ENCODE measurements at places on chromosomes 6 and 20.

GRCh38 chr20:24747010-24747712 is 201.9 kb upstream of the CST7 start:
- no peak for DNase-seq

- DNase-seq, result no peak
These were observed 21.6 kb upstream of the MYB start for GRCh38 chr6:135159531-135159930.

GRCh38 chr20:22916021-22916842 is 118.9 kb upstream of the SSTR4 start:
- DNase-seq, result no peak

GRCh38 chr20:25076731-25077609 is 5.0 kb downstream of the VSX1 start:
- DNase-seq, result peak; percentile 43

DNA sequence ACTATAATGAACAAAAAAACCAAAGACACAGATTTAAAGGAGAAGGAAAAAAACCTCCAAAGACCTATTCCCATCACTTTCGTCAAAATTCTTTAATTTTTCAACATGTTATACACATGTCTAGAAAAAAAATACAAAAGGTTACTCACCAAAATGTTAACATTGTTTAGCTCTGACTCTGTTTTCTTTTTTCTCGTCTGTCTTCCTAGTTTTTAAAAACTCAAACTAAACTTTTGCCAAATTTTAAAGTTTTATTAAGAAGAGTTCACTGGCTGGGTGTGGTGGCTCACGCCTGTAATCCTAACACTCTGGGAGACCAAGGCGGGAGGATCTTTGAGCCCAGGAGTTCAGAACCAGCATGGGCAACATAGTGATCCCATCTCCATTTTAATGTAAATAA is 10.8 kb downstream of the MCUR1 start:
- DNase-seq, result no peak

DNA sequence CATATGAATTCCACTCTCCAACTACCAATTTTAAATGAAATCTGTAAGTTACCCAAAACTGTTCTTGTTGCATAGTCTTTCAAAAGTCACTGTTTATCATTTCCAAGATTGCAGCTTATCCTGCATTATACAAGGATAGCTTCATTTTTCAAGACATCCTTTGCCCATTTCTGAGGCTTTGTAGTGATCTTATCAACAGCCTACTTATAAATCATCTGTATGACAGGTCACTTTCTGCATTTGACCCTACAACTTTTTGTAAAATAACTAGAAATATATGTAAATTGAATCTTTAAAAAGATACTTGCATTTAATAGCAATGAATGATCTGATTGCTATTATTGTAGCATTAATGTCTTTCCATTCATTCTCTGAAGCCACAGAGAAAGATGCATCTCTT is 521.1 kb downstream of the UTRN start:
- no peak for DNase-seq

- no peak for DNase-seq
These were observed 26.2 kb upstream of the RHAG start for GRCh38 chr6:49662892-49663261.

- no peak for DNase-seq
These were observed 214.6 kb downstream of the HDGFL1 start for GRCh38 chr6:22783931-22784330.

- no peak for DNase-seq
These were observed 395.3 kb upstream of the BTBD3 start for GRCh38 chr20:11522366-11522741.

GRCh38 chr6:9621276-9621675 is 793.6 kb downstream of the TFAP2A start:
- no peak for DNase-seq

- DNase-seq, result no peak
These were observed 20.7 kb upstream of the CGA start for GRCh38 chr6:87115402-87116135.

- DNase-seq, result peak; percentile 95
These were observed 35.8 kb downstream of the SLC2A4RG start for GRCh38 chr20:63775096-63775978.

DNA sequence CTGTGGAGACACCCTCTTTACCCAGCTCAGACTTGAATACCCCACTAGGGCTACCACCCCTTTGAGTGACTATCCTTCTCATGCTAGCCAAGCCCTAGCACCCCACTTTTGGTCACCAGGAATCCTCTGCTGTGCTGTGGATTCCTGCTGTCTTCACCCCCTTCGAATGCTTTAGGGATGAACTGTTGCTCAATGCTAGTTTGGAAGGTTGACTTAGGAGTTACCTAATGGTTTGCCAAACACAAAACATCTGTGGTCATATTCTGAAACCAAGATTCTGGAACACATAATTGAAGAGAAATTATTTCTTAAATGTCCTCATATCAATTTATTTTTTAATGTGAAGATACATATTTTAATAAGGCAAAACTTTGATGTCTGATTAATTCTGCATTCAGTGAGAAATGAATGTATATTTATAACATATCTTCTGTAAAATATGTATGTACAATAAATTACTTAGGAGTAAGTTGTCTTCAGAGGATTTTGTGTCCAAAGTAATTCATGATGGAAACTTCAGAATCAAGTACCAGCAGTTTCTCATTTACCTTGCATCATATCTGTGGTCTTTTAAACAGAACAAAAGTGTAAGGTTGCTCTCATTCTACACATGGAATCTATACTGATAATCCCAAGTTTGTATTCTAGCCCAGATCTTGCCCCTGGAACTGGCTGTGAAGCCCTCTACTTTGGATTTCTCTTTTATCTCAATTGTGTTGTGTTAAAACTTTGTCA is 46.9 kb downstream of the TMEM200A start:
- no peak for DNase-seq

GRCh38 chr20:33675136-33675959 is 1.1 kb upstream of the NECAB3 start:
- DNase-seq, result no peak

DNA sequence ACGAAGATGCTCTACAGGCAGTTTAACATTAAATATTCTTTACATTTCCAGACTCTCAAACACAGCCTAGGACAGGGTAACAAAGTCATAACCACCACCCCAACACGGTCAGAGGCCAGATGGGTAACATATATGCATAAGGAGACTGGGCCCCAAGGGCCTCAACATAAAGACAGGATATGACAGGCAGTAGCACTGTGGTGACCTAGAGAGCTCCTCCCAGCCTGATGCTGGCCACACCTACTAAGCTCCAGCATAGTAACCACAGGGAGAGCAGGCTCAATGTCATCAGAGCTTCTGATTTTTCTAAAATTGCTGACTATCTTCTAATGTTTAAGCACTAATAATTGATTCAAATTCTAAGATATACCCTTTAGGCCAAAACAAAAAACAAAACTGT is 21.7 kb downstream of the SMLR1 start:
- peak; percentile 27 for DNase-seq

- no peak for DNase-seq
These were observed 2.3 kb upstream of the GMDS start for GRCh38 chr6:2247664-2248063.

DNA sequence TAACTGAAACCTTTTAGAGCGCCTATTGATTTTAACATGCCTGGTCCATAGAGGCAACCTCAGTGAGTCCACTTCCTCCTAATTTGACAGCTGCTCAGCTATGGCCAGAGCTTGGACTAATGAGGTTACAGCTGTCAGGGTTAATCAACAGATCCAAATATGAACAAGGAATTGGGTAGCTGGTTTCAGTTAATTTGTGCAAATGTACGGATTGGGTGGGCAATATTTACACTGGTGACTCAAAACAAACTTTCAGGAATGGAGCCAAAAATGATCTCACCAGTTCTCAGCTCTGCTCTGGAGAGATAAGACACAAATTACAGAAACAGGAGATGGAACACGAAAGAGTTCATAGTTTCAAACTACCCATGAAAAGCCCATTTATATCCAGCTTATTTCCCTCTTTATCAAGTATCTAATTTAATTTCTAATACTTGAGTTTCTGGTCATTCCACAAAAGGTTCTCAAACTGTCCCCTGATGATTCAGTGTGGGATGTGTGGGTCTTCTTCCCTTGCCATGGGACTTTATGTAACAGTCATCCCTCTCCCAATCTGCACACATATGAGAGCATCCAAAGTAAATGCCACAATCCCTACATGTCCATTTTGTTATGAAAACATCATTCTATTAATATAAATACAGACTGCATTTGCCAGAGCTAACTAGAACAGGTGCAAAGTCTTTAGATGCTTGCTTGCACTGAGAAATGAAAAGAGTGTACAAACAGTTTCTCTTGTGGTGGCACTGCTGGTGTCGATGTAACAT is 149.9 kb downstream of the RPS12 start:
- DNase-seq, result no peak

GRCh38 chr6:15907914-15908518 is 220.9 kb upstream of the MYLIP start:
- no peak for DNase-seq

DNA sequence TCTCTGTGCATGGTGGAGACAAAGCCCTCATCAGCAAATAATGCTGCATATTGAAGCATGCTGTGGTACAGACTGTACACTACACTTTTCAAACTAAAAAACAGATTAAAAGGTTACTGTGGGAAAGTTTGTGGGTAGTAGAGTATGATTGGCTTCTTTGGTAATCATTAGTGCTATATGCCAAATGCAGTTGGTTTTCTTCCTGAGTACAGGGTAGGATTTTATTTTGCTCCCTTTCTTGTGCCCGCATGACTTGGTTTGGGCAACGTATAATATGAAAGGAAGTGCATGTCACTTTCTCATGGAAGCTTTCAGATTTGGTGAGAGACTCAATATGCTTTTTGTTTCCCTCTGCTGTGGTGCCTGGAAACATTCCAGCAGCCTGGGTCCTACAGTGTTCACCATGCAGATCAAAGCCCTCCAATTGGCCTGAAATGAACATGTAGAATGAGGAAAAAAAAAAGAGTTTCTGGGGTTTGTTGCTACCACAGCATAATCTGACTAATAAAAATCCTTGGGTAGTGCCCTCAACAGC is 270.7 kb upstream of the ADGRB3 start:
- DNase-seq, result no peak

GRCh38 chr6:163212123-163212522 is 202.4 kb upstream of the QKI start:
- no peak for DNase-seq

DNA sequence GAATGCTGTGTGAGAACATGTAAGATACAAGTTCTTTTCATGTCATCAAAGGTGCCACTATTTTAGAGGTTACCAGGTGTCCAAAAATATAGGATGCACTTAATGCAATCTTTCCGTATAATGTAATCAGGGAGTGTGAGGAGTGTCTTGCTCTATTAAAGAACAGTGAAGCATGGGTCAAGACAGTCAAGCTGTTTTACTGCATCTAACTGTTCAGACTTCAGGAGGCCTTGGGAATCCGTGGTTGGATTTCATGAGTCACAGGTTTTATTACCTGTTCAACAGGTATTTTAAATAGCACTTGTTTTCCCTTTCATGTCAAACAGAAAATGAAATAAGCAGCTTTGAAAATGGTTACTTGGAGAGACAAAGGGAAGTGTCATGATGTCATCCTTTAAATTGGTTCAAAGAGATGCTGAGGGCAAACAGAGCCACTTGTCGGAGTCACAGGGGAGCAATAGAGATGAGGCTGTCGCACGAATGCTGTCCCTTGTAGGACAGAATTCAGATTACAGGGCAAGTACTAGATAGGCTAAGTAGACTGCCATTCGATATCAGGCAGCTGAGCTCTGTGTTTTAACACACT is 621.5 kb downstream of the QKI start:
- DNase-seq, result no peak

- no peak for DNase-seq
These were observed 206.0 kb upstream of the CDH4 start for GRCh38 chr20:61045876-61046585.

GRCh38 chr6:90454836-90455427 is 131.9 kb downstream of the MAP3K7 start:
- no peak for DNase-seq

DNA sequence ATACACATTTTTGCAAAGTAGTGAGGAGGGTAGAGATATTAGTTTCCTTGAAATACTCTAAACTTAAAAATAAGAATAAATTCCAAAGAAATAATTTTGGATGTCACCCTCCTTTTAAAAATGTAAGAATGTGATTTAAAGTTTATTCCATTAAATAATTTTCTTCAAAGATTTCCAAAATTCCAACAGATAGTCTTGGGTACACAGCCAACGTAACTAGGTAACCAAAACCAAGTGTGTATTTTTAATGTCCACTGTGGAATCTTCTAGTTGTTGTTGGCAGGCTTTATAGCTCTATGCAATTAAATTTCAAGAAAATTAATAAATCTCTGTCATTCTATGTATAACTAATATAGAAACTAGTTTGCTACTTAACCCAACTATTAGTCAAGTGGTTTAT is 101.3 kb downstream of the COL21A1 start:
- no peak for DNase-seq

- DNase-seq, result no peak
These were observed 231.6 kb downstream of the FNDC1 start for GRCh38 chr6:159400826-159401225.

GRCh38 chr6:168620578-168620977 is 179.6 kb downstream of the SMOC2 start:
- no peak for DNase-seq

- DNase-seq, result no peak
These were observed 112.2 kb upstream of the HEY2 start for GRCh38 chr6:125637207-125637606.

- no peak for DNase-seq
These were observed 5.7 kb downstream of the CCDC170 start for GRCh38 chr6:151499551-151499950.

GRCh38 chr6:94751641-94752329 is 825.5 kb upstream of the MANEA start:
- DNase-seq, result no peak

DNA sequence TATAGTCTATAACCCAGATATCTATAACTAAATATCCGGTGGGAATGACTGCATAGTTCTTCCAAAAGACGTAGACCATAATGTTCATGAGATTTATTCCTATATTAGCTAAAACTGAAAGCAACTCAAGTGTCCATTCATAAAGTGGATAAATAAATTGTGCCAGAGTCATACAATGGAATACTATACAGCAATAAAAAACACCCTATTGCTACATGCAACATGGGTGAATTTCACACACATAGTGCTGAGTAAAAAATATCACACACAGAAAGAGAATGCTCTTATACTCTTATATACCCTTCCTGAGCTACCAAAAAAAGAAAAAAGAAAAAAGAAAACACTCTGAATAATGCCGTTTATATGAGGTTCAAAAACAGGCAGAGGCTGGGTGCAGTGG is 6.9 kb downstream of the TNXB start:
- no peak for DNase-seq

- DNase-seq, result no peak
These were observed 70.4 kb upstream of the XRN2 start for GRCh38 chr20:21232546-21233280.

DNA sequence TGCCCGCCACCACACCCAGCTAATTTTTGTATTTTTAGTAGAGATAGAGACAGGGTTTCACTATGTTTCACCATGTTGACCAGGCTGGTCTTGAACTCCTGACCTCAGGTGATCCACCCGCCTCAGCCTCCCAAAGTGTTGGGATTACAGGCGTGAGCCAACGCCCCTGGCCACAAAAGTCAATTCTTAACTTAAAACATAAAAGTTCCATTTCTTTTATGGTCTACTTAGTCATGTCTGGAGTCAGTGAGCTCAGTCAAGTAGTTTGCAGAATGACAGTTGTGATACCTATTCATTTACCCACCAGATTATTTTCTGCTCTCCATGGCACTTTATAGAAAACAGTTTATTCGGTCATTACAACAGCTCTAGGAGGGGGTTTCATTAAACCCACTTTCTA is 103.1 kb upstream of the ESR1 start:
- DNase-seq, result no peak

GRCh38 chr6:141736104-141736503 is 396.6 kb upstream of the GJE1 start:
- no peak for DNase-seq

All from iPS-NIHi11 (cell line).